Left hindlimb (tissue), 1 donor: ENCODE measurements at places on chromosomes 3 and 15.

DNA sequence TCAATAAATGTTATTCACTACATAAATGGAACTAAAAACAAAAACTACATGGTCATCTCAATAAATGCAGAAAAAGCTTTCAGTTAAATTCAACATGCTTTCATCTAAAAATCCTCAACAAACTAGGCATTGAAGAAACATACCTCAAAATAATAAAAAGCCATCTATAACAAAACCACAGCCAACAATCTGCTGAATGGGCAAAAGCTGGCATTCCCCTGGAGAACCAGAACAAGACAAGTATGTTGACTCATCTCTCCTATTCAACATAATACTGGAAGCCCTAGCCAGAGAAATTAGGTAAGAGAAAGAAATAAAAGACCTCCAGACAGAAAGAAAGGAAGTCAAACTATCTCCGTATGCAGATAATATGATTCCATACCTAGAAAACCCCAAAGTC is 759.9 kb downstream of the EPHA3 start:
- no peak for DNase-seq

GRCh38 chr15:43209059-43209824 is 11.6 kb downstream of the EPB42 start:
- no peak for DNase-seq

DNA sequence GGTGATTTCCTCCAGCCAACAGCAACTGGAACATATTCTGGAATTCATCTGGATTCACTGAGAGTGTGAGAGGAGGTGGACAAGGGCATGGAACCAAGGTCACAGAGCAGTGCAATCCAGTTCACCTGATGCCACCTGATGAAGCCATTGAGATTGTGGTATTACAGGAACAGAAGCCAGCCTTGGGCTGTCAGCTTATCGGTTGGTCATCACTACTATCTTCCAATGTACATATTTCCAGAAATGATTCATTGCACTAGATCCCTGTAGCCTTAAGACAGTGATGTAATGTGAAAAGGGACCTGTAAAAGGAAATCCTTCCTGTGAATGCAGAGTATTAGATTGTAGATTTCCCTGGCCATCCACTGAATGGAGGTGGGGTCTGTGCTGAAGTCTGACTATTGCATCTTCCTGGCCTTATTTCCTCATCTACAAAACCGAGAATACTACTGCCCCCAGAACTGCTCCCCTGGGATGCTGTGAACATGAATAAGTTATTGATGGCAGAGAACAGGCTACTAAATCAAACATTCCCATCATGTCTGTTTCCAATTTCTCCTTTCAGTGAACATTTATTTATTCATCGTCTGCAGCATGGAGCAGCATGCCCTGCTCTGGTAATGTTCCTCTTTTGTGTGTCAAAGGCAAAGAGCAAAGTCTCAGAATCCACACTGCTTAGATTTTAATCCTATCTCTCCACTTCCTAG is 47.4 kb upstream of the TPM1 start:
- DNase-seq = no peak

GRCh38 chr3:174957081-174957480 is 97.9 kb downstream of the NAALADL2 start:
- no peak for DNase-seq

DNA sequence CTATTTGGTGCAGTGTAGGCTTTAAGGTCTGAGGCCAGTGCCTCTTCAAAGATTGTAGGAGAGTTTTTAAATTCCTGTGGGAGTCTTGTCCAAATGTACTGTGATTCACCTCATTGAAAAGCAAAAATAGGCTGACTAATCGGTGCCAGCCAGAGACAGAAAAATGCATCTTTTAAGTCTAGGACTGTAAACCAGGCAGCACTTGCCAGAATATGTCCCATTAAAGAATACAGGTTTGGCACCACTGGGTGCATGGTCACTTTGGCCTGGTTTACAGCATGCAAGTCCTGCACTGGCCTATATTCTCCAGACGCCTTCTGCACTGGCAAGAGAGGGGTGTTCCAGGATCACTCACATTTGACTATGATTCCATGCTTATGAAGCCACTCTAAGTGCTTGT is 20.3 kb upstream of the NOX5 start:
- DNase-seq = no peak

DNA sequence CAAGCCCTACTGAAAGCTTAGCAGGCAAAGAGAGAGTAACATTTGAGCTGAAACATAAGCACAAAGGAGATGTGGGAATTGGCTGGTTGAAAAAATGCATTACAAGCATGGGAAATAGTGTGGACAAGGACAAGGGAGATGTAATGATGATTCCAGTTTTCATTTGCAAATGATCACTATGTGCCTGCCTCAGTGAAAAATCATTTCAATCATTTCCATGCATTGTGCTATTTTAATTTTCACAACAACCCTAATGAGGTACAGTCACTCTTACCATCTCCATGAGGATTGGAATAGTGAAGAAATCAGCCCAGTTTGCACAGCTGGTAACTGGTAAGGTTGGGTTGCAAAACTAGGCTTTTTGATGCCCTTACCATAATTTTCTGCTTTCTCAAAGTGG is 123.2 kb downstream of the ARNT2 start:
- no peak for DNase-seq

DNA sequence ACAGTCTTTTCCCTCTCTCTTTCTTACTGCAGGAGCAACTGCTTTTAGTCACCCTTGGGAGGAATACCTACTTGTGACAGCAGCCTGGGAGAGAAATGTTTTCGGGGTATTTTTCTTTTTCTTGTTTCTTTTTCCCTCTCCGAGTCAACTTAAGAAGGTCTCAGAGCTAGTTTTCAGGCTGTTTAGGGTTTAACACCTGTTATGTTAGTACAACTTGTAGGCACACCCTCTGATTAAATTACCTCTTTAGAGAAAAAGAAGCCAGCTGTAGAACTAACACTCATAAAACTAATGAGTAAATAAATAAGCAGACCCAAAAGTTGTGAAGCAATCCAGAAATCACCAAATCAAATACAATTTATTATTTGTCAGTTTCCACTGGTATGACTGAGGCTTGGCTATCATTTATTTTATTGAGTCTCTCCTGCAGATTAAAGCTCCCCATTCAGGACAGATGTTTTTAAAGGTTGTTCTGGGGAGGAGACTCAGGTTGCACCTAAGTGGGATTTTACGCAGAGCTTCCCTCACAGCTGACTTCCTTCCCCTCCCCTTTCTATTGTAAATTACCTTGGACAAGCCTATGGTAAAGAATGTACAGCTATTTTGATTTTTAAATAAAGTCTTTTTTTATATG is 112.5 kb downstream of the FOXB1 start:
- no peak for DNase-seq

DNA sequence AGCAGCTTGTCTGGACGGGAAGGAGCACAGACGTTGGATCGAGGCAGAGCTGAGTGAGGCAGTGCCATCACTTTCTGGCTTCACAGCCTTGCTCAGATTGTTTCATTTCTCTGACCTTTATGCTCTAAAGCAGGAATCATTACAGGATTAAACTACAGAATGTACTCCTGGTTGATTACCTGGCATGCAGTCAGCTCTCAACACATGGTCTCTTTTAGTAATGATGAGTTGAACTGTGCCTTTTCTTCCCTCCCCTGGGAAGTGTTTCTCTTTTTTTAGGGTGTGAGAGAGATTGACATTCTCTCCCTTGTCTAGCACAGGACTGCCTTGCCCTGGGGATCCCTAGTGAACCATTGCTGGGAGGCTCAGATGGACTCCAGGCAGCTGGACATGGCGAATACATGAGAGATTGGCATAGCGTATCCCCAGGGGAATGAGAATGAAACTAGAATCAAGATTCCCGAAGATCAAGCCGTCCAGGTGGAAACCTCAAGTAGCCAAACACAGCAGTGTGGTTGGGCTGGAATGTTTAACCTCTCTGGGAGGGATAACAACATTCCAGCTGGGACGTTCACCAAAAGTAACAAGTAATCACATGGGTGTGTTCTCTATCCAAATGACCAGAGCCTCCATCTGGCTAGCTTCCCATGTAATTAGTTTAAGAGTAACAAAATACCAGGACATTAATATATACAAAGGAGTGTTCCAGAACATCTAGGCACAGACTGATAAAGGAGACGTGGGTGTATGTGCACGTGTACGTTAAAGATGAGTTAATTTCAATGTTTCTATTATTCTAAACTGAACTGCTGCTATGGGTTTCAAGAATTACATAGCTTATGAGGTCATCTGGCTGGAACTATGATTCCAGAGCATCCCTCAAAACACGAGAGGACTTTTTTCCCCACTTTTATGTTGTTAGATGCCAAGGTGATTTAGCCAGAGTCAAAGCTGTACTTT is 118.6 kb upstream of the NR2E3 start:
- DNase-seq = peak; percentile 81

DNA sequence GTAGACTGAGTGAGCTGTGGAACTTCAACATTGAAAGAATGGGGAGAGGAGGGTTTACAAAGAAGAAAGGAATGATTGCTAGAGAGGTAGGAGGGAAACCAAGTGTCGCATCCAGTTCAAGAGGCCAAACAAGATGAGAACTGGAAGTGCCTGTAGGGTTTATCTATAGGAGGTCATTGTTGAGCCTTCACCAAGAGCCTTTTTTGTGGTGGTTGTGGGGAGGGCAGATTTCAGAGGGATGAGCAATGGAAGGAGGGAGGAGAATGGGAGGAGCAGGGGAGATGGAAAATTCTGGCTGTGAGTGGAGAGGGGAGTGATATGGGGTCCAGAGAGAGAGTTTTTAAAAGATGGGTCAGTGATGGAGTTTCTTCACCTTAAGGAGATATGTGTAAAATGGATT is 8.5 kb downstream of the PDIA5 start:
- DNase-seq = no peak

DNA sequence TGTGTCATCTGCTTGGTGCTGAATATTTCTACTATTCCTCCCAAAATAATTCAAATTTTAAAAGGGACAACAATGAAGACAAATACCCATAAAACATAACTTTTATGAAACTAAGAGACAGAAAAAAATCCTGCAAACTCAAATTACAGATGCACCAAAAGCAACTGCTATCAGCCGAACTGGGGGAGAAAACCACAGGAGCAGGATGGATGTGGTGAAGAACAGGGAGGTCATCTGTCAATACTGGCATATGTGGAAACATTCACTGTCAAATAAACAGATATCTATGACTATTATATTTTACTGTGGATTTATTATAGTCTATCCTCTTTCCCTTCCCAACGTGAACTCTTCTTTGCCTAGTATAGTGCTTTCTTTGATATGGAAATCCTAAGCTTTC is 53.3 kb upstream of the CPOX start:
- no peak for DNase-seq

DNA sequence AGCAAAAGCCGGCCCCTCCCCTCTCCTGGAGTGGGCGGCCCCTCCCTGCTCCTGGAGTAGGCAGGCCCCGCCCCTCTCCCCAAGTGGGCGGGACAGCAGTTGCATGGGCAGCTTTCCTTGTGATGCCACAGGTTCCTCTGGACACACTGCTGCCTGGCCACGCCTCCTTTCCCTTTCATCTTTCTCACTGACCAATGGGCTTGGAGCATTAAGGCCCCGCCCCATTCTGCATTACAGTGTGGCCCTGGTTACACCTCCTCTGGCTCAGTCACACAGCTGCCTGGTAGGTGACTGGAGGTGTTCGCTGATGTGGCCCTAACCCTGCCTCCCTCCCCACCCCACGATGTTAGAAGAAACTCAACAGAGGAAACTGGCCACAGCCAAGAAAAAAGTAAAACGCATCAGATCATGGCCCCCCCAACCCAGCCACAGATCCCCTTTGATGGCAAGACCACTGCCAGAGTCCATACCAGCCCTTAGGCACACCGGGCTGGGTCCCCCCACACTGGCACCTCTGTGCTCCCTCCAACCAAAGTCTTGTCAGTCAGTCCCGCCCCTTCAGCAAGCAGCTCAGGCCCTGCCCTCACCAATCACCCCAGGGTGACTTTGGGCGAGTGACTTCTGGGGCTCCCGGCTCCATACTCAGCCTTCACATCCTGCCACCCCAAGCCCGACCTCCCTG is 84.3 kb downstream of the ADAMTS7 start:
- DNase-seq = no peak

DNA sequence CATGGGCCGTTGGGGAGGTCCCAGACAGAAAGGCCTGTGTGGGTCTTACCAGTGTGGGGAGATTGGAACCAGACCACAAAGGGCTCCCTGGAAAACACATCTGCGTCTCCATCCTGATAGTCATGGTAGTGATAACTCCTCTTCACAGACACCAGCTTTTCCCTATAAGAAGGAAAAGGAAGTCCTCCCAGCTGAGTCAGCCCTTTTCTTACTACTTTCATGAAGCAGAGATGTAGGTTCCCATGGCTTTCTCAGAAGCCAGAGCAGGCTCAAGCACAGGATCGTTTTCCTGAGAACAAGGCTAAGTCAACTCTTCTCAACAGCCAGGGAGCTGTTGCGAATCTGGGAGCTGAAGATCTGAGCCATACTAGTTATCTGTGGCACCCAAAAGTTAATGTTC is 6.1 kb downstream of the DNASE1L3 start:
- DNase-seq = no peak

DNA sequence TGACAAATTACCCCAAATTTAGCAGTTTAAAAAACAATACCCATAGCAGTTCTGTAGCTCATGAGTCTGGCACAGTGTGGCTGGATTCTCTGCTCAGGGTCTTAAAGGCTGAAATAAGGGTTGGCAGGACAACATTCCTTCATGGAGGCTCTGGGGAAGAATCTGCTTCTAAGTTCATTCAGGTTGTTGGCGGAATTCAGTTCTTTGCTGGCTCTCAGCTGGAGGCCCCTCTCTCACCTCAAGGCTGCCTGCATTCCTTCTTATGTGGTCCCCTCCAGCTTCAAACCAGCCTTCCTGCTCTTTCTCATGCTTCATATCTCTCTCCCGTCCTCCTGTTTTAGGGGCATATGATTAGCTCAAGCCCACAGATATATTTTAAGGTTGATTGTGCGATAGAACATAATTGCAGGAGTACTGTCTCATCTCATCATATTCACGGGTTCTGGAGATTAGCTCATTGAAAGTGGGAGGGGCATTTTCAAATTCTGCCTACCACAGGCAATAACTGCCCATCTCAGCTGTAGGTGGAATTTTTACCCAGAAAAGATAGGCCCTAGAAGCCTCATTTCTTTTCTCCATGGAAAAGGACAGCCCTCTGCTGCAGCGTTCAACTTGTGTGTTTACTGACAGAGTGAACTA is 5.6 kb upstream of the ZBTB47 start:
- no peak for DNase-seq

- no peak for DNase-seq
Observed at GRCh38 chr3:16313886-16314645, 49.1 kb downstream of the OXNAD1 start.

DNA sequence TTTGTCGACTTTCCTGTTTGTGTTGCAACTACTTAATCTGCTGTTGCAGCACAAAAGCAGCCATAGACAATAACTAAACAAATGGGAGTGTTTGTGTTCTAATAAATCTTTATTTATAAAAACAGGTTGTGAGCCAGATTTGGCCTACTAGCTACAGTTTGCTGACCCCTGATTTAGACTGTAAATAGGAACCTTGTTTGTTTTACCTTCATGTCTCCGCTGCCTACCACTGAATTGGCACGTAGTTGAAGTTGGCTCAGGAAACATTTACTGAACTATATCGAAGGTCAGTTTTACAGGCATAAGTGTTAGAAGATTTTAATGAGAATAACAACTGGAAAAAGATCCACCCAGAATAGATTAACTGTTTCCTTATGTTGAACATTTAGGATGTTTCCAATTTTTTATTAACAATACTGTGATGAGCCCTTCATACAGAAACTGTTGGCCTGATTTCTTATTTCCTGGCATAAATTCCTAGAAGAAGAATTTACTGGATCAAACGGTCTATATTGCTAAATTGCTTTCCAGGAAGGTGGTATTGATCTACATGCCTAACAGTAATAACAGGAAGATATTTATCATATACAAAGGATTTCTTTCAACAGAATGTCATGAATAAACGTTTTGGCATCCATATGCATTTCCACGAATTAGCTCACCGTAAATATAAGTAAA is 156.2 kb upstream of the NR2E3 start:
- no peak for DNase-seq
